Epithelial cell of alveolus of lung (primary cell): ENCODE measurements at places on chromosomes 13 and 19. TPM values are rescaled to one million over a fixed set of nuclear protein-coding genes. Genes with fewer than 3 reads are reported as not detected.

The ZNF600 gene
- total RNA-seq = 1.0 and 3.1 TPM in 2 replicates

The B3GNT3 gene
- 0.91 TPM in 1 of 2 replicates, not detected in the other for total RNA-seq

The NUP58 gene
- total RNA-seq = 35.3 and 50.6 TPM in 2 replicates

The SULT2A1 gene
- total RNA-seq = not detected in 2 replicates

The SIGLEC12 gene
- total RNA-seq = not detected in 2 replicates

The CYP2A7 gene
- not detected in 2 replicates for total RNA-seq

The CEBPA gene
- total RNA-seq = under 0.01 and 0.80 TPM in 2 replicates

The KANK2 gene
- total RNA-seq = 202 and 399 TPM in 2 replicates

The TSC22D1 gene
- total RNA-seq = 45.1 and 62.1 TPM in 2 replicates

The CLEC4G gene
- not detected in 2 replicates for total RNA-seq

The PRR22 gene
- 0.13 and 1.4 TPM in 2 replicates for total RNA-seq

The PLD3 gene
- 469 and 698 TPM in 2 replicates for total RNA-seq

The PPP6R1 gene
- total RNA-seq = 34.1 and 42.2 TPM in 2 replicates

The NALCN gene
- total RNA-seq = 0.80 and 4.1 TPM in 2 replicates

The SGCG gene
- 3.8 and 4.3 TPM in 2 replicates for total RNA-seq

The STOML3 gene
- total RNA-seq = not detected in 2 replicates

The CACNA1A gene
- total RNA-seq = 0.52 and 1.3 TPM in 2 replicates

The SHFL gene
- 19.1 and 28.4 TPM in 2 replicates for total RNA-seq

The FCER2 gene
- not detected in 2 replicates for total RNA-seq

The ANGPTL8 gene
- total RNA-seq = not detected in 2 replicates

The PSG6 gene
- total RNA-seq = not detected in 2 replicates

The ZNF714 gene
- 6.7 and 8.5 TPM in 2 replicates for total RNA-seq

The UBL3 gene
- total RNA-seq = 11.9 and 13.5 TPM in 2 replicates

The DENND1C gene
- not detected in 2 replicates for total RNA-seq

The TMEM238 gene
- 0.39 TPM in 1 of 2 replicates, not detected in the other for total RNA-seq

The SIGLEC5 gene
- total RNA-seq = not detected in 2 replicates

The CGB1 gene
- not detected in 2 replicates for total RNA-seq

The CEACAM16 gene
- total RNA-seq = not detected in 2 replicates

The LGALS4 gene
- not detected in 2 replicates for total RNA-seq

The ZNF91 gene
- 8.0 and 16.8 TPM in 2 replicates for total RNA-seq

The ZNF93 gene
- 6.1 and 9.1 TPM in 2 replicates for total RNA-seq

The IL12RB1 gene
- total RNA-seq = not detected in 2 replicates

The POLR2I gene
- total RNA-seq = 20.4 and 69.3 TPM in 2 replicates

The MCEMP1 gene
- not detected in 2 replicates for total RNA-seq
